ENCODE measurements at places on chromosomes 2 and 18.

DNA sequence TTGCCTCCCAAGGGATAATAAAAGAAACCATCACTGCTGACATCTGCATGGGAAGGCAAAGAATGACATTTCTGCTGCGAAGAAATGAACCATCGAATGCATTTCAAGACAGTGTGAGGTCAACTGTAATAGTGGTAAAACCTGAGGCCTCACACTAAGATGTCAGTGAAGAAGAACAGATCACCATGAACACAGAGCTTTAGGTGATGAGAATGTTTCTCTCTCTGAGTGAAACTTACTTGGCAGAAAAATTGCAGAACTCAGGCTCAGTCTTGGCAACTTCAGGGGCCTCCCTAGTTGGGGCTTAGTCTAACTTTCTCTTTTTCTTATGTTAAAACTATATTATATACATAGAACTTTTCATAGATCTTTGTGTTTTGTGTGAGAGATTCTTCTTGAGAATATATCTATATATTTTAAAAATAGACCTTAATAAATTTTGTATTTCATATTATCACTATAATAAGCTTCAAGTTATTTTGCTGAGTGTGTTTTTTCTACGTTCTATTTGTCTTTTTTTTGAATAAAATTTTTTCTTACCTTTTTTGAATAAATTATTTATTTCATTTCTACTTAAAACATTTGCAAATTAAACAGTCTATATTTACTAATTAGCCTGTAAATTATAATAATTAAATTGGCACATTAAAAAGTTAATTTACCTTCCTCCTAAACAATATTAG is 427.5 kb upstream of the TRIB2 start:
- DNase-seq: no peak

DNA sequence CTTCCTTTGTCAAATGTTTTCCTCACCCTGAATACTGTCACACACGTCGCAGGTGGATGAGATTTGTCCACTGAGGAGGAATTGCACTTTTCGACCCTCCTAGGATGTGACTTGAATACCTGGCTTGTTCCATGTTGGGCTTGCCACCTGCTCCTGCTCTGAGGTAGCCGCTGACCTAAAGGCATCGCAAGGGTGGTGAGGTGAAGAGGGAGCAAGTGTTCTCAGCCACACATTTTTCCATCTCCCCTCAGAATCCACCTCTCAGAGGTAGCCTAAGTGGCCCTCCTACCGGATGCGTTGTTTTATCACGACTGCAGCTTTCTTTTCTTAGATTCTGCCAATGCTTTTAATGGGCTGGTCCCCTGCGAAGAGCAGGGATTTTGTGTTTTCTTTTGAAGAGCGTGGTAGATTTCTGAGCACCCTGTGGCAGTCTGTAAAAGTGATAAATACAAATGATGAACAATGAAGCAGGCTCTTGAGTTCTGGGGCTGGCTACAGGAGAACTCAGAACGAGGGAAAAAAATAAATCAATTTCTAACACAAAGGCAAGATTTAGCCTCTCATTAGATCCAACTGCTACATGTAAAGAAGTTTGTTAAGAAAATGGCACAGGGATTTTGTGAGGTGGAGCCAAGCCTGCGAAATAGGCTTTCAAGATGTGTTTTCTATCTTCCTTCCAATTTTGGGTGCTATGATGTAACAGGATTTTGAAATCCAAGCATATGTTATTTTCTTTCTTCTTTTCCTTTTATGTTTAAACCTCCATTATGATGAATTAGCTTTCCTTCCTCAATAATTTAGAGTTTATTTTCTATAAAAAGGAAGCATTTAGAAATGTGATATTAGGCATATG is 386.7 kb downstream of the TGIF1 start:
- no peak for DNase-seq

- no peak for DNase-seq
Observed at GRCh38 chr2:190980630-190981209, 33.3 kb downstream of the STAT1 start.

DNA sequence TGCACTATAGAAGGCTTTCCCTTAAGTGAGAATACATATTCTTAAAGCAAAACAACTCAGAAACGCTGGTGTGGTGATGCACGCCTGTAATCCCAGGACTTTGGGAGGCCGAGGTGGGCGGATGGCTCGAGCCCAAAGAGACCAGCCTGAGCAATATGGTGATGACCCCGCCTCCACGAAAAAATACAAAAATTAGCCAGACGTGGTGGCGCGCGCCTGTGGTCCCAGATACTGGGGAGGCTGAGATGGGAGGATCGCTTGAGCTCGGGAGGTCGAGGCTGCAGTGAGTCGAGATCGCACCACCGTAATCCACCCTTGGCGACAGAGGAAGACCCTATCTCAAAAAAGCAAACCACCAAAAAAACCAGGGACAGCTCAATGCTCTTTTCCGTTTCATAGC is 750 bp upstream of the CCDC150 start:
- DNase-seq: no peak

GRCh38 chr2:238238311-238238765 is 1.5 kb downstream of the HES6 start:
- DNase-seq: no peak

- DNase-seq: no peak
Observed at GRCh38 chr18:79933765-79934164, 17.7 kb downstream of the SLC66A2 start.

DNA sequence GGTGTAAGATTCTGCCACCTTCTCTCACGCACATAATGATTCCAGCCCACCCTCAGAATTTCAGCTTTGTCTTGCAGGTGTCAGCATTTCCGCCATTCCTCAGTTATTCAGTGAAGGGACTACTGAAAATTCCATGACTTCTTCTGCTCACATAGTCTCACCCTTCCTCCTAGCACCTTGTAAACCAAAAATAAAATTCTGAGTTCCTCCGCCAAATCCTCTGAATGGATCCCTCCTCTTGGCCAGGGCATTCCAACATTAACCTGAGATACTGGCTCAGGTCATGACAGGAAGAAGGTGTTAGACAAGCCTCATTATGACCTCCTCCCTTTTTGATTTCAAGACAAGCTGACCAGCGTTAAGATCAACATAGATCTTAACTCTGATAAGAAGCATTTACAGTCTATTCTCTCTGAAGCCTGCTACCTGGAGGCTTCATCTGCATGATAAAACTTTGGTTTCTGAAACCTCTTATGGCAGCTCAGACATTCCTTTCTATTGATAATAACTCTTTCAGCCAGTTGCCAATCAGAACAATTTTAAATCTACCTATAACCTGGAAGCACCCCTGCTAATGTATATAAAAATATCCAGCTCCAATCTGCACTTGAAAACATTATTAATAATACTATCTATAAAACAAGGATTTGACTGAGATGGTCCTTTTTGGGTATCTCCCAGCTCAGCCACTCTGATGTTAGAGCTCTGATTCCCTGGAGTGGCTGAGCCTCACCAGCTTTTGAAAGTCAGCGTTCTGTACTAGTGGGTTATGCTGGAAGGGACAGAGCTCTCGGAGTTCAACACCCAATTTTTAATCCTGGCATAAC is 136.4 kb upstream of the APCDD1 start:
- DNase-seq: no peak

GRCh38 chr2:134207589-134208209 is 46.2 kb upstream of the MGAT5 start:
- peak; percentile 37 for DNase-seq

GRCh38 chr18:26458526-26459232 is 89.7 kb downstream of the KCTD1 start:
- no peak for DNase-seq

DNA sequence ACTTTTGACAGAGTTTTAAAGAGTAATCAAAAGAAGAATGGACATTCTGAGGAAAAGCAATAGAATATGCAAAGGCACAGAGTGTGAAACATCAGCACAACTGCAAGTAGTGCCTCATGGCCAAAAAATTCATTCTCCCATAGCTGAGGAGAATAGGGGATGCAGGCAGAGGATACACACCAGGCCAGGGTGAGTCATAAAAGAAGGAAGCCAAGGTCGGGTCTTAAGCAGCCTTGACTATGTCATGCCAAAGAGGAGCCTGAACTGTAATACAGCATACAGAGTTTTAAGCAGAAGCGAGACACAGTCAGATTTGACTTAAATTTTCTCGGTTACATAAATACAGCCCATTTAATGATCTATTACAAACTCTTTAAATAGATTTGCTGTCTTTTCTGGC is 165.0 kb downstream of the LNPK start:
- DNase-seq: no peak

DNA sequence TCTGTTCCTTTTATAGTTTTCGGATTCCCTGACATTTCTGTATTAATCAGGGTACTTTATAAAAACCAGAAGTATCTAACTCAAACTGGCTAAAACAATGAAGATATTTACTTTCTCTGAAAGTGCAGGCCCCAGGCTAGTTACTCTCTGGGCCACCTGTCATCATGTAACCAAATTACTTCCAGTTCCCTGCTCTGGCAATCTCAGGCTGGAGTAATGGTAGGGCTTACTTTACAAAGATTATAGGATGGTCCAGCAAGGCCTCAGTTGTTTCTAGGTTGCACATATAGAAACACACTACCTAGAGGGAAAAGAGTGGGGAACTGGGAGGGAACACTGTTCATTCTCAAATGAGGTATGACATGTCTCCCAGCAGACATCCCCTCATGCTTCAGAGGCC is 74.8 kb downstream of the CHST9 start:
- no peak for DNase-seq

DNA sequence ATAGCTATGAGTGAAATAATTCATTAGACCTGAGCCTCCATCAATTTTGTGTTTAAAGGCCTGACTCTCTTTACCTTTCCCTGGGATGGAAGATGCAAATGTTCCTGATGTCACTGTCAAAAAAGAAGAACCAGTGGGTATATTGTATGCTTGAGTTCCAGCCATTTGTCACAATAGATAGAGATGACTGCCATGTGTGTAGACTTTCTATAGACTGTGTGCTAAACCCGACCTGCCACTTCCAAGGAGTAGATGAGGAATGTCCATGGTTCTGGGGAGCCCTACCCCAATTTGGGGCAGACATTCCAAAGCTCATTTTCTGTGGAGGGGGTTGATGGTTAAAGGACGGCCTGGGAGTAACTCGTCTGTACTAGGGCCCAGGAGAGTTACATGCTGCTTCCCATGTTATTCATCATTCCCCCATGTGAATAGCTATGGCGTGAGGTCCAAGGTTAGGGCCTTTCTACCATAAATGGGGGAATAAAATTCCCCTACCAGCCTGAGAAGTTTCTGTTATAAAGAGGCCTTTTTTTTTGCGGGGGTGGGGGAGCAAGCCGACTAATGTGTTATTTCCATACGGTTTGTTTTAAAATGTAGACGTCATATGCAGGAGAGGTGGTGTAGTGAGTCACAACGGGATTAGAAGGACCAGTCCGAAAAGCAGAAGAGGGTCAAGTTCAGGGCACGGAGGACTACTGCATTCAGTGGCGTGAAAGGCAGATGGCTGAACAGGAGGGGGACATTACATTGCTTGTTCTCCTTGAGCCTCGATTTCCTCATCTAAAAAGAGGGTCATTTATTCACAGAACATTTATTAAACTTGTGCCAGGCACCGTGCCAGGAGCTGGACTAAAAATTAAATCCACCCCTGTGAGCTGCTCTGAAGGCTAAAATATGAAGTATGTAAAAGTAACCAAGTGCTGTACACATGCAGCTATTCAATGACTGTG is 24.0 kb downstream of the IL1B start:
- DNase-seq: no peak

DNA sequence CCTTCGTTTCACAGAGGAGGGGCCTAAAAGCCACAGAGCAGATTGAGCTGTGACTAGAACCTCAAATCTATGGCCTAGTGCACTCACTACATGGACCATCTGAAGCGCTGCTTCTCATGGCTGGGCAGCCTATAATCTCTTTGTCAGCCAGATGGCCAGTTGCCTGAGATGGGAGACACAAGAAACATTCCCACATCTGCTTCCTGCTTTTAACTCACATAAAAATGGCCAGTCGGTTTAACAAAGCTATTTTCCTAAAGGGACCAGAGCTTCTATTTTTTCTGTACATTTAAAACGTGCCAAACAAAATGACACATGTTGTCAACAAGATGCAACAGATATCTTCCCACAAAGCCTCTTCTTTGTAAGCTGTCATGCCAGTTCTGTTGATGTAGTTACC is 173.8 kb downstream of the GFPT1 start:
- no peak for DNase-seq

DNA sequence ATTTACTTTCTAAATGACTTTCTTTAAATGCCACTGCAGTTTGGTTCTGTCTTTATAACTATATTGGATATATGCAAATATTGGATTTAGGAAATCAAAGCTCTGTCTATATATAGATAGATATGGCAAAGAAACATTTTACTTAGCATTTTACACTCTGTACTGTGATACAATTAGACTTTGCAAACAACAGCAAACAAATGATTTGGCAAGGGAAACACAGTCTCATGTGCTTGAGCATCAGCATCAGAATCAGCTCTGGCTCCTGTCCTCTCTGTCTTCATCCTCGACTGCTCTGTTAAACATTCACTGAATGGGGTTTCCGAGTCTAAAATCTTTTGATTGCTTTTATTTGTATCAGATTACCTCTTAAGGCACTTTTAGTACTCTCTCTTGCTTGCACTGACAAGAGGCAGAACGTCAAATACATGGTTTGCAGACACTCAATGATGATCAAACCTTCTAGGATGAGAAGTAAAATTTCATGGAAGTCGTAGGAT is 176.8 kb upstream of the LRP1B start:
- no peak for DNase-seq

GRCh38 chr18:48609820-48610815 is 71.3 kb downstream of the CTIF start:
- no peak for DNase-seq

DNA sequence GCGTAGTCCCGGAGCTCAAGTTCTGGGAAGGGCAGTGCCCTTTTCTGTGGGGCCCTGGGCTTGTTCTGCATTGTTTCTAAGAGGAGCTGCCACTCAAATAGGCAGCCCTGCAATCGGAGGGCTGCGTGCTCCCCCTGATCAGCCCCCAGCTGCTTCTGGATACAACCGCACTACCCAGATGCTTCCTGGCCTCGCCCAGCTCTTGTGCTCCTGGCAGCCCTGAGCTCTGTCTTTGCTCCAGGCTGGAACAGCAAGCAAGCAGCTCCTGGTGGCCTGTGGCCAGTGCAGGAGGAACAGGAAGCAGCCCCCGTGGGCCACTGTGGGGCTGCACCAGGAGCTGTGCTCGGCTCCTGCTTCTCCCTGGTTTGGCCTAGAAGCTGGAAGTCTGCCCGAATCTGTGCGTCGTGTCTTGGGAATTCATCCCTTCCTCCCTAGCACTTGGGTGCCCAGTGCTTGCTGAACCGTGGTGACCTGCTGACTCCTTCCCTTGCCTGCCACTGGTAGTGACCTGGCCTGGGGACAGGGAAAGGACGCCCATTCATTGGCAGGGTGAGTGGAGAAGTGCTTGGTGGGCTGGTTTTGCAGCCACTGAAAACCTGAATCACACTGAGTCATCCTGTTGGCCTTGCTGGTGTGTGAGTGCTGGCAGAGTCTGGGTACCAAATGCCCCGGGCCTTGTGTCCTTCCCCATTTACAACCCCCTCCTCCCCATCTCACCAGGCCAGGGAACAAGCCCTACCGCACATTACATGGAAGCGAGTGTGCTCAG is 27.3 kb upstream of the NTSR2 start:
- DNase-seq: no peak

GRCh38 chr2:219439506-219439905 is 4.9 kb downstream of the SPEG start:
- no peak for DNase-seq

- no peak for DNase-seq
Observed at GRCh38 chr2:63047321-63048279, 3.0 kb upstream of the OTX1 start.

- no peak for DNase-seq
Observed at GRCh38 chr2:237161189-237161588, 75.5 kb downstream of the COPS8 start.
